ENCODE measurements at places on chromosomes 13 and 19. TPM values are rescaled to one million over a fixed set of nuclear protein-coding genes. Genes with fewer than 3 reads are reported as not detected.

Gene ATF5
- 3.3 TPM for total RNA-seq

DNA sequence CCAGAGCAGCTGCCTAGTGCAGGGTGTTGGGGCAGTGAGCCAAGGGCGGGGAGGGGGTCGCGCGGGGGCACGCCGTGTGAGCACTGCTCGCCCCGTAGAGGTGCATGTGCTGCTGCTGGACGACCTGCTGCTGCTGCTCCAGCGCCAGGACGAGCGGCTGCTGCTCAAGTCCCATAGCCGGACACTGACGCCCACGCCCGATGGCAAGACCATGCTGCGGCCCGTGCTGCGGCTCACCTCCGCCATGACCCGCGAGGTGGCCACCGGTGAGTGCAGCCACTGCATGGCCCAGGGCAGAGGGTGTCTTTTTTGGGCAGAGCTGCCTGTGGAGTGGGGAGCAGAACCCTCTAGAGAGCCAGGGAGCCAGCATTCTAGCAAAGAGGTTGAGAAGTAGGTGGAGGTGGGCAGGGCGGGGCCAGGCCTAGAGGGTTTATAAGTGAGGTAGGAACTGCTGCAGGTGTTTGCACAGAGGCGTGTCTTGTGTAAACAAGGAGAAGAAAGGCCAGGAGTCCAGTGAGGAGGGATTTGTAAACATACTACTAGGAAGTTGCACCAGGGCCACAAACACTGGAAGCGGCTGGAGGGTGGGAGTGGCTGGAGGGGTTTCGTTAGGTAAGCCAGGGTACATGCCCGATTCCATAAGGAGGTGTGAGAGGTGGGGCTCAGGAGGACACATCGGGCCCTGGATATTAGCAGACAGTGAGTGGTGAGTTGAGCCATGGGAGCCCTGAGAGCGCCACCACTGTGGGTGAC, 21.3 kb downstream of the ARHGEF1 start:
- DNase-seq: no peak

Gene SHC2
- total RNA-seq: not detected

- DNase-seq: no peak
Observed at GRCh38 chr13:23722726-23723453, 152.7 kb downstream of the TNFRSF19 start.

Gene CYSLTR2
- not detected for total RNA-seq

Measured in IMR-90 (cell line).